ENCODE measurements at places on chromosomes 16 and 17.

- no peak for DNase-seq
These were observed 347.6 kb downstream of the SNX29 start for GRCh38 chr16:12324152-12324551.

GRCh38 chr17:40025991-40026815, 11.0 kb downstream of the CSF3 start:
- no peak for DNase-seq

GRCh38 chr17:11608396-11608795, 10.1 kb downstream of the DNAH9 start:
- no peak for DNase-seq

DNA sequence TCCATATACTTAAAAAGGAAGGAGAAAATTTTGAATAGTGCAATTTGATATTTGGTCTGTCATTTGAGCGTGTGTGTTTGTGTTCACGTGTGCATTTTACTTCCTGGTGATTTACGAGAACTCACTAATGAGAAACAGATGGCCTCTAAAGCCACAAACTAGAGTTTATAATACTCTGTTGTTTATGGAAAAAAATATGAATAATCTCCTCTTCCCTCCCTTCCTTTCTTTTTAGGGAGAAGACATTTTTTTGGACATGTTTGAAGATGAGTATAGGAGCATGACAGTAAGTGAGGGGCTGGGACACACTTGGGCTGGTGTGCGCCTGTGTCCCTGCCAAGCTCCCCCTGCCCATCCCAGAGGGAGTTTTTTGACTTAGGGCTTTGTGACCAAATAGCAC, 102.7 kb downstream of the CLEC16A start:
- DNase-seq: no peak

- DNase-seq: no peak
These were observed 1.6 kb downstream of the FAM83G start for GRCh38 chr17:19002805-19003542.

DNA sequence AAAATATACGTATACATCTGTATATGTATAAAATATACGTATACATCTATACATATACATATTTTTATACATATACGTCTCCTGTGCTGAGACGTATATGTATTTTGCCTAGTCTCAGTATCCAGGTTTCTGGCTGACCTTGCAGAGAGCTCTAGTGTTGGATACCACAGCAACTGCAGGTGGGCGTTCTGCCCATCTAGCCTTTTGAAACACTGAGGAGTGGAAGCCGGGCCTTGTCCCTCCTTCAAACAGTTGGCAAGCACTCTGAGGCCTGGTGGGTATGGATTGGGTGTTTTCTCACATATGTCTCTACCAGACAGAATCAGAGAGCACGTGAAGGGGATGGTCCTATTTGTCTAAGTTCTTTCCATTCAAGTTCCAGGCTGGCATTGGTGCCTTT, 39.4 kb upstream of the MRC2 start:
- no peak for DNase-seq

GRCh38 chr17:79690988-79691836, 39.5 kb upstream of the ENPP7 start:
- DNase-seq: no peak

- DNase-seq: no peak
These were observed 53.9 kb downstream of the OR1D5 start for GRCh38 chr17:3009411-3009920.

DNA sequence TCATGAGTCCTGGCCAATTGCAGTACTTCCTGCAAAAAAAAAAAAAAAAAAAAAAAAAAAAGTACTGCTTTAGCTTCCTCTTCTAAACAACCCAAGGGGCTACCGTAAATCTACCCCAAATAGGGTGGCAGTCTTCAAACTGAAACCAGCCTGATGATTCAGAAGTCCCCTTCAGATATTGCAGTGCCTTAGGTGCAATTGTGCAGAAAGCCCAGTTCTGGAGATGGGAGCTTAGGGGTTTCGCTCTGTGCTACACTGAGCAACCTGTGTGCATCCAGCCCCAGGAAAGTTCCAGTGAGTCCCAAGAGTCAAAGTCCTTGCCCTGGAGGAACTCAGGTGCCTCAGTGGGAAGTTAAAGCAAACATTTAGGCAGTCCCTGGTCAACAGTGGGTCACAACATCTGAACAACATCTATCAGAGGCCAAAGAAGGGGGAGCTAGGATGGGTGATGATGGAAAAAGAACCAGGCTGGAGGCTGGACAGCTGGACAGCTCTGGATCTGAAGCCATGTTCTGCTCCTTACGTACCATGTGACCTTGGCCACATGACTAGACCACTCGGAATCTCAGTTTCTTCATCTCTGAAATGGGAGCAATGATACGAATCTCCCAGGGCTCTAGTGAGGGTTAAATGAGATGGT, 6.7 kb upstream of the CIITA start:
- peak; percentile 61 for DNase-seq

- peak; percentile 87 for DNase-seq
These were observed 11.8 kb upstream of the SLFN13 start for GRCh38 chr17:35460354-35460851.

- no peak for DNase-seq
These were observed 36.4 kb downstream of the HSD17B2 start for GRCh38 chr16:82071421-82071820.

- peak; percentile 73 for DNase-seq
These were observed 2.9 kb upstream of the TTYH2 start for GRCh38 chr17:74210191-74211140.

- no peak for DNase-seq
These were observed 487.5 kb upstream of the SALL1 start for GRCh38 chr16:51638339-51639135.

GRCh38 chr16:51449441-51449840, 298.4 kb upstream of the SALL1 start:
- DNase-seq: no peak

- no peak for DNase-seq
These were observed 964.4 kb upstream of the GOT2 start for GRCh38 chr16:59698346-59699020.

DNA sequence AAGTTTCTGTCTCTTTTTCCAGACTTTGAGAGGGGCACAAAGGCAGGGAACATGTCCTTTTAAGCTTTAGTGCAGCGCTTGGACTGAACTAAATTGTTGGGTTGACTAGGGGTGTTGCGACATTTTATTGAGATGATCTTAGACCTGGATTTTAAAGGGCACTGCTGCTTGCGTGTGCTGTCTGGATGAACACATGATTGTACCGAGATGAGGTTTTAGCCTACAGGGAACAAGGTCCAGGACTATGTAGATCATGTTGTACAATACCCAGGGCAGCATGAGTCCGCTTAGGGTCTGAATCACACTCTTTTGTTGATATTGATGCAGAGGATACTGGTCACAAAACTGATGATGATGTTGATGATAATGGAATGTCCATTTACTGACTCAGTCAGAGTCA, 5.2 kb upstream of the RGS9 start:
- DNase-seq: no peak

DNA sequence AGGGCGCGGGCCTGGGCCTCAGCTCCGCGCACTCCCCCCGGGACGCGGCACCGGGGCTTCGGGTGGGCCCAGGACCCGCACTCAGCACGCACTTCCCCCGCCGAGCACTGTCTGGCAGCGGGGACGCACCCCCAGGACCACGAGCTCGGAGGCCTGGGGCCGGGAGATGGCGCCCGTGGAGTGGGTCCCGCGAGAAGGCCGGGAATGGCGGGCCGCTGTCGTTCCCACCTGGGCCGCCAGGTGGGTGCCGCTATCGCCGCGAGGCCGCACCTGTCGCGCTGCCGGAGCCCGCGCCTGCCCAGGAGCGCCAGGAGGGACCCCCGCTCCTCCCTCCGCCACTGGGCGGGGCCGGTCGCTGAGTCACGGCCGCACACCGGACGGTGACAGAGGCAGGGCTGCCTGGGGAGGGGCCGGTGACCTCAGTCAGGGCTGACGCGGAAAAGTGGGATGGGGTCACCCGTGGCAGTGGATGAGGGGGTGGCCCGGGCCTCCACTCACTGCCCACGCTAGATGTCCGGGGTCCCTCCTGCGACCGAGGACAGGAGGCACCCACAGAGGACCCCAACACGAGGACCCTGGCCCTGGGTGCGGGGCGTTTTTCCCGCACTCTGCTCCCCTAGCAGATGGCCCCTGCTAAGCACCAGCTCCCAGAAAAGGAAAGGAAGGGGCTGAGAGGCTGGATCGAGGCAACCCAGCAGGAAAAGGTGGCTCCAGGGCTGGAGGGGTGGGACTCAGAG, 6.9 kb upstream of the ACTG1 start:
- DNase-seq: peak; percentile 83

DNA sequence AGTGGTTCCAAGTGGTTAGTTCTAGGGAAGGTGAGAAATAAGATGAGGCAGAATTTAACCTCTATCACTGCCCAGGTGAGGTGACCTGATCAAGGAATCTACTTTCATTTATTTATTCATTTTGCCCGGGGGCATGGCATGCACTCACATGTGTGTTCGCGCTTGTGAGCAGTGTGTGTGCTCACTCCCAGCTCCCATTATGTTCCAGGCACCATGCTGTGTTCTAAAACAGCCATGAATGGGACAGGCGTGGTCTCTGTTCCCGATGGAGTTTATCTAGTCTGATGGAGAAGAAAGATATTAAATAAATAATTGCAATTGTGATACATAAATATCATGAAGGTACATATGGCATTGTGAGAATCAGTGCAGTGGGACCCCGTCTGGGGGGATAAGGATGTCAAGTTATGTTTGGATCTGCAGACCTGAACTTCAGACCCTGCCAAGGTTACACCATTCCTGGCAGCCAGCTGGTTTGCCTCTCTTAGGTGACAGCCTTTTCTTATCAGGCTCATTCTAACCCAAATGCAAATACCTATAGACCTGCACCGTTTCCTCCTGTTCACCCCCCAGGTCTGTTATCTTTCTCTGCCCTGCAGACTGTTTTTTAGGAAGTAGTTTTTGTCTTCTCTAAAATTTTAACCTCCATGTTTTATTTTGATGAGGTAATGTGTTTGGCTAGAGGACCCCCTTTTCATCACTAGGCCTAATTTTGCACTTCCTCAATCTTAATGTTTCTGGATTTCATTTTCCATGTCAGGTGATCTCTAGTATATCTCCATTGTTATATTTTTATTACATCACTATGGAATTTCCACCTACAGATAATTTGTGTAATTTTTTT, 11.8 kb downstream of the CYB5B start:
- DNase-seq: no peak

DNA sequence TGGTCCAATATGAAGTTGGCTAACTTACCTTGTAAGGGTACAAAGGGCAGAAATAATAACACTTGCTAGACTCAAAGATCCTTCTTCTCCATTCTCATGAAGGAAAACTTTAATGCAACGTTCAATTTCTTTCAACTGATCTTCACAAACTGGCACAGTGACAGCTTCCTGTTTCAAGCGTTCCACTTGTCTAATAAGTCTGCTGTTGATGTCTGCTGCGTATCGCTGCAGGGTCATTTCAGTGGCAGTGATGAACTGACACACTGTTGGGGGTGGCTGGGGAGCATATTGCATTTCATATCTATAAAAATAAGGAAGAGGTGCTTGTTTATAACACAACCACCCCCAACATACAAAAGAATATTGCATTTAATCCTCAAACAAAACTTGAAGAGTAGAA, 33.5 kb upstream of the ARL6IP1 start:
- DNase-seq: no peak

GRCh38 chr16:48126801-48127644, 28.8 kb downstream of the ABCC12 start:
- DNase-seq: no peak

DNA sequence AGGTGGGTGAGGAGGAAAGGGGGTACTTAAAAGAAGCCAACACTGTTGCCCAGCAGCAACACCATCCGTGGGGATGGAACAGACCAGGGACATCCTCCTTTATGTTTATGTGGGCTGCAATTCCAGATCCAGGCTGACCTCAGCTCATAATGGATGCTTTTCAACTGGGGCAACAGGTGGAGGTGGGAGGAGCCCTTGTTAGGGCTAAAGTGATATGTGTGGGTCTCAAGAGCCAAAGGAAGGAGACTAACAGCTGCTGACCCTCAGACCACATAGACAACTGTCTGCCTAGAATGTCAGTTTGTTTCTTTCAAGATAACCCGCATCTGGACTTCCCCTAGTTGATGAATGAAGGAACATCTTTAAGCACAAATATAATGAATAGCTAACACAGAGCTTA, 2.0 kb upstream of the INPP5K start:
- no peak for DNase-seq

DNA sequence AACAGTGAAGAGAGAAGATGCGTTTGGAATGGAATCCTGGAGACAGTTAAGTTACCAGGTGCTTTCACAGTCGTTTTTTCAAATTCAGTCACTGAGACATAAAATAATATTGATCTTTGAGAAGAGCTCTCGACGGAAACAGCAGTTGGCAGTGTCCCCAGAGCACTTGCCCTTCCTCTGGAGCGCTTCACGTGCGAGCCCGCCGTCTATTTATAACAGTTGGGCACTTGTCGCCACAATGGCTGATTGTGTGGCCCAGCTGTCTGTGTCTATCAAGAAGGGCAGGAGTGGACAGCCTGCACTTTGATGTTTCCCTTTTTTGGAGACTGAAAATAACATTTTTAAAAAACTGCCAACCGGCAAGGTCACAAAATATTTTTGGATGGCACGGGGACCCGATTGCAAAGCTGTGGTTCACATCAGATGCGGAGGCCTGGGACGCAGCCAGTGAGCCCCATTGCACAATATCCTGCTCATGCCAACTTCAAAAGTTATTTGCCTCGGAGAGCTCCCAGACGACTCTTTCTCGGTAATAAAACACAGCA, 62.9 kb downstream of the ADCY9 start:
- no peak for DNase-seq

GRCh38 chr17:81191646-81192045, 25.6 kb upstream of the AATK start:
- DNase-seq: no peak

DNA sequence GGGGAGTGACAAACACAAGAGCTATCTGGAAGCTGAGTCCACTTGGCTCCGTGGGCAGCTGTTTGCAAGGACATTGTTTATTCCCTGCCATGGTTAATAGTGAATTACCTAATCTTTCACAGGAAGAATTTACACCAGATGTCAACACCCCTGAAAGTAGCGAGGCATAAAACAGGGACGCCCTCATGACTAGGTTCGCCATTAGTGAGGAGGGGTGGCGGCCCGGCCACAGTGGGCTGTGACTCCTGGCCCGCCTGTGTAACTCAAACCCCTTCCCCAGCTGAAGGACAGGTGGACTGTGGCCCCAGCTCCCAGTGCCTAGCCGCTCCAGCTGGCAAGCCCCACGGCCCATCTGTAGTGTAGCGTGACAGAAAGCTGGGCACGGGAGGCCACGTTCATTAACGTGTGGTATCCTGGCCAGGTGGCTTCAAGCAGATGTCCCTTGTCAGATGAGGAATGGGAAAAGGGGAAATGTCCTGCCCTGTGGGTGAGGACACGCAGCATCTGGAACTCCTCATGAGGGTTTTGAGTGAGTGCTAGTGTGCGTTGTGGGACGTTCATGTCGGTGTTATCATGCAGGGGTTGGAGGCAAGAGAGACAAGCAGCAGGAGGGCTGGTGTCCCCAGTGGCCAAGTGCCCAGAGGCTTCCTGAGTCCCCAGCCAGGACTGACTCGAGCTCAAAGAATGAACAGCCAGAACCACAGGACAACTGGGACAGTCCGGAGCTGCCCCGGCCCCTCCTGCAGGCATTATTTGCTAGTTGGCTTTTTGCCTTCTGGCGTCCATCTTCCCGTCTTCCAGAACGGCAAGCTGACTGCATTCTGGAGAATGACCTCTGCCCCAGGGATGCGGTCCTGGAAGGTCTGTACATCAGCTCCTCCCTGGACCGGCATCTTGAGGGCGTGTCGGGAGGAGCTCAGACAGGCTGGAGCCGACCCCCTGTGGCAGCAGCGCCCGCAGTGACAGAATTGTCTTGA, 19.2 kb downstream of the KDM8 start:
- no peak for DNase-seq

- DNase-seq: no peak
These were observed 597.7 kb downstream of the TMEM114 start for GRCh38 chr16:7992616-7993015.

Measured in GM06990 (cell line).